ENCODE measurements at places on chromosomes 12 and 14.

DNA sequence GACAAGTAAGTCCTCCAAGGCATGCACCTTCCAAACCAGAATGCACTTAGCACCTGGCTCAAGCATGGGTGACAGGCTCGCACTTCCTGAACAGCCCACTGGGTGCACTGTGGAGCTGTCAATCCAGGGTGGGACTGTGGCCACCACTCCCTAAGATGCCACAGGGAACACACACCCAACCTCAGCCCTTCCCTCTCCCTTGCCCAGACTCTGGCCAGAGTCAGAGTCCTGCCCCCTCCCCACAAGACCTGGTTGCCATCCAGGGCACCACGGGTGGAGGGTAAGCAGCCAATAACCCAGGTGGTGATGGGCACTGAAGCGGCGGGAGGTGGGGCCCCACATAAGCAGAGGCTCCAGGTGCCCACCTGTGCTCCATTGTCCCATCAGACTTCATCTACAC is 160.6 kb downstream of the MYRFL start:
- no peak for DNase-seq

- no peak for DNase-seq
Observed at GRCh38 chr12:33546004-33546403, 106.4 kb upstream of the SYT10 start.

DNA sequence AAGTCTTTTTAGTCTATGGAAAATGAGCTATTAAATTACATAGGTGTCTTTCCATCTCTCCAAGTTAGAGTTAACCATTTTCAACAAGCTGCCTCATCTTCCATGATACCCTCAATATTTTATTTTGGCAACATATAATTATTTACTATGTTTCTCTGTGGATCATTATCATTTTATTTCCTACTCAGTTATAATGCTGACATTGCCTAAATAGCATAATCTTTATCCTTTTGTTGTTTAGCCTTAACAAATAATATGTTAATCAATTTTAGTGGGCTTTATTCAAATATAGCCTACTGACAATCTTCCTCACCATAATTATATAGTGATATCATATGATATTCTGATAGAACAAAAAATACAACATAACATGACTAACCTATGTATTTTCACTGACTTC is 1044.8 kb upstream of the FOXG1 start:
- no peak for DNase-seq

DNA sequence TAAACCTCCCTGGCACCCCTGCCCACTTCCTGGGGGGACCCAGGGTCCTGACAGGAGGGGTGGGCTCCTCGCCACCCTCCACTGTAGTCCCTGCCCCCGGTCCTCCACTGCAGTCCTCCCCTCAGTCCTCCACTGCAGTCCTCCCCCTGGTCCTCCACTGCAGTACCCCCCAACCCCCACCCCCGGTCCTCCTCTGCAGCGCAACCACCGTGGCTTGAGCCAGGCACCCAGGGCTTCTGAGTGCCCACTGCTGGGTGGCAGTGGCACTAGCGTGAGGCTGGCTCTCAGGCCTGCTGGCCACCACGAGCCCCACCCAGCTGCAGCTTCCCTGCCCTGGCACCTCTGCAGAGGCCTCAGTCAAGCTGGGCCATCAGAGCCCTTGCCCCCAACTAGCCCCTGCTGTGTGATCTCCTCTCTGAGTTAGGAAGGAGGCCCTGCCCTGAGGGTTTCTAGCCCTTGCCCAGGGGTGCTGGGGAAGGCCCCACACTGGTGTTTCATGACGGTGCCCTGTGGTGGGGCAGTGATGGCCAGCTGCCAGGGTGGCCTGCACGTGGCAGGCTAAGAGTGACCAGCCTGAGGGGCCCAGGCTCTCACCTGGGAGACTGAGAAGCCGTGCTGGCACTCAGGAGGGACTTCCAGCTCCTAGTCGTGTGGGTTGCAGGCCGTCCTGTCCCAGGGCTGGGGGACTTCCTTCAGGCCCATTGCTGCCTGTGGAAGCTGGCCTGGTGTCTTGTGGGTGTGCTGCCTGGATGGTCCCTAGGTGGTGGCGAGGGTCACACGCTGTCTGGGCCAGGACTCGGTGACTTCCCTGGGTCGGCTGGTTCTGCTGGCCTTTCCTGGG is 9.7 kb downstream of the CEP170B start:
- no peak for DNase-seq

GRCh38 chr14:31124197-31124596 is 83.4 kb downstream of the HECTD1 start:
- no peak for DNase-seq

GRCh38 chr12:100187068-100187467 is 13.5 kb upstream of the ACTR6 start:
- no peak for DNase-seq
